ENCODE measurements at places on chromosomes 6 and 20. TPM values are rescaled to one million over a fixed set of nuclear protein-coding genes. Genes with fewer than 3 reads are reported as not detected.

GRCh38 chr6:29465801-29466200, 8.8 kb downstream of the OR2H1 start:
- no peak for DNase-seq

DNA sequence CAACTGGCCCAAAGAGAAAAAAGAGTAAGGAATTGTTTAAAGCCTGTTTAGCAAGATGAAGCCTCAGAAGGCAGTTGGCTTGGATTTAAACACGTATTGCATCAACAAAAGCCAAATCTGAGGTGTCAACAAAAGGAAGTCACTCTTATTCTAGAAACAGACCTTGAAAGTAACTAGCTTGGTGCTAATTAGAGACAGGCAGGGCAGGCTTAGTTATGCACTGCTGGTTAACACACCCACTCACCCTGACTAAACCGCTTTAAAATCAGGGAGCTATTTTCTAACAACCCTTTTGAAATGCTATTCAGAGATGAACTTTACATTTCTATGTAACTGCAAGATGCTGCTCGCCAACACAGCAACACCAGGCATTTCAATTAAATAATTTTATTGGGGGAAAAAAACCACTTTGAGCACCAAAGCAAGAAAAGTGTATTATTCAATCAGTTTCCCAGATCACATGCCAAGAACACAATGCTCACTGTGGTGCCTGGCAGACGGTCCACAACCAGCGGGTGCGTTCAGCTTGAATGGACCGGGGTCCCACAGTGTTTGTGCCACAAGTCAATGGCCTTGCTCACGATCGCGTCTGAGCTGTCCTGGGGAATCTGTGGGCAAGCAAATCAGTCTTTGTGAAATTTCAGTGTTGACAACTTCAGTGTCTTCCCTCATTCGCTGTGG, 23.6 kb downstream of the TBC1D7 start:
- DNase-seq, result no peak

DNA sequence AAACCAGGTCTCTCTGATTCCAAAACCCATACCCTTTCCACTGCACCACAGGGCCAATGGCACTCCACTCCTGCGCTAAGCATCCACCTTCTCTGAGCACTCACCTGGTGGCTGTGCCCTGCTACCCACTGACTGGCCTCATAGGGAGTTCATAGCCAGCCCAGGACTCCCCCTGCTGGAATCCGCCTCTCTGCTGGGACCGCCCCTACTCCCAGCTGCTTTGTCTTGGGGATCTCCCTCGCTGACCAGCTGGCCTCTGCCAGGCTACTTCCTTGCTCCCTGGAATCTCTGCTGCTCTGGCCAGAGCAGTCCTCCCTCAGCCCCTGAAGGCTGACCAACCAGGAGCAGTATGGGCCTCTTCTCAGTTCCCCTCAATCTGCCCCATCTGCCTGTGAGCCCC, 129.7 kb downstream of the FAXC start:
- peak; percentile 18 for DNase-seq

DNA sequence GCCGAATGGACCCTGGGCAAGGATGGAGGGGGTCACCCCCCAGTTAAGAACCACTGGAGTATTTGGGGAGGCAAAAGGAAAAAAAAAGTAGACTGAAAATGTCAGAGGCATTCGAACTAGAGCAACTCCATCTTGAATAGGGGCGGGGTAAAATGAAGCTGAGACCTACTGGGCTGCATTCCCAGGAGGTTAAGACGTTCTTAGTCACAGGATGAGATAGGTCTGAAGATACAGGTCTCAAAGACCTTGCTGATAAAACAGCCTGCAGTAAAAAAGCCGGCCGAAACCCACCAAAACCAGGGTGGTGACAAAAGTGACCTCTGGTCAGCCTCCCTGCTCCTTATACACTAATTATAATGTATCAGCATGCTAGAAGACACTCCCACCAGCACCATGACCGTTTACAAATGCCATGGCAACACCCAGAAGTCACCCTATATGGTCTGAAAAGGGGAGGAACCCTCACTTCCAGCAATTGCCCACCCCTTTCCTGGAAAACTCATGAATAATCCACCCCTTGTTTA, 70.4 kb upstream of the KCNG1 start:
- DNase-seq, result no peak

- no peak for DNase-seq
These were observed 52.8 kb upstream of the FILIP1 start for GRCh38 chr6:75546381-75546780.

The ZNF165 gene
- 3.9 TPM for total RNA-seq
